ENCODE measurements at places on chromosomes 5 and 9.

GRCh38 chr9:84486663-84487062 lies 146.1 kb upstream of the SLC28A3 start:
- DNase-seq, result no peak

- DNase-seq, result no peak
Measured at GRCh38 chr5:81068635-81069034, 108.5 kb downstream of the RASGRF2 start.

DNA sequence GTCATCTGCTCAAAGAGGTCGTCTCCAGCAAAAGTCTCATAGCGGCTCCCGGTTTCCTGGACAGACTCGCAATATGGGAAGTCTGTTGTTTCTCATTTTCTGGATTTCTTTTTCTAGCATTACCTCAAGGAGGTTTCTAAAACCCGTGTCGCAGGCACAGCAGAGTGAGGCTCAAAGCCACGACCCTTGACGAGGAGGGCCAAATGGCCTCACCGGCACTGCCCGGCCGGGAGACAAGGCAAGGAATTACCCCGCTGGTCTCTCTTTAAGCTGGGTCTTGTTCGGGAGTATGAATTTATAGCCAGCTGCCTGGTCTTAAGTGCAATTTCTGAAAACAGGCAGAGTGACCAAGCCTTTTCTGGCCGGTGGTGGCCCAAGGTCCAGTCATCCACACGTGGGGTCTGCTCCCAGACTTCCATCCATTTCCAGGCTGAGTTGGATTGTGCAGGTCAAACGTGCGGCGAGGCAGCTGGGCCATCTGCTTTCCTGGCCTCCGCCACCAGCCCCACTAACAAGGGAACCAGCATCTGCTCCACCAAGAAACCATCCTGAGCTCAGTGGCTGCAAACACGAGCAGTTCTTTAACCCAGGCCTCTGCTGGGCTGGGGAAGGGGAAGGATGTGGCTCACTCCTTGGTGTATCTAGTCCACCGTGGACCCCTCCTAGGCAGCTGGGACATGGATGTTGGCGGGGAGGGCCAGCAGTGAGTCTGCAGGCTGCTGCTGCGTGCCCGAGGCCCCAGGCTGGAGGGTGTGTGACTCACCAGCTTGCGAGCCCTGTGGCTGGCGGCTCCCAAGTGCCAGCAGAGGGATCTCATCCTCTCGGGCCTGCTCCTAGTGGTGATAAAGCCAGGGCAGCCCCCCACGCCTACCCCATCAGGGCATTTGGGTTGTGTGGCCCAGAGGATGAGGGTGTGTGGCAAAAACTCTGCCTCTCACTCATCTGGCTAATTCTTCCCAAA lies 55.6 kb upstream of the COL5A1 start:
- DNase-seq, result peak; percentile 11

DNA sequence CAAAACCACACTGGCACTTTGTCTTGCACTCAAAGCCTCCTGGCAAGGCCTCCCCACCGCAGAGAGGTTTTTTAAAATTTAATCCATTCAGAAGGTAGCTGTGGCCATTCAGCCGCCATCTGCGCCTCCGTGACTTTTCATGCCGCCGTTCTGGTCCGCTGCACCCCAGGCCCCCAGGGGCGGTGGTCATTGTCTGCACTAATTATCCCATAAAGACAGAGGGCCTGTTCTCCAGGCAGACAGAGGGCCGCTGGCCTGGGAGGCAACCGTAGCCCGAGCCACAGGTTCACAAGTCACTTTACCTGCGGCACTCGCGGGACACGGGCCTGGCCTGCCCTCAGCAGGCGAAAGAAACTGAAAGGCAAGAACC lies 49.4 kb downstream of the EXD3 start:
- no peak for DNase-seq

DNA sequence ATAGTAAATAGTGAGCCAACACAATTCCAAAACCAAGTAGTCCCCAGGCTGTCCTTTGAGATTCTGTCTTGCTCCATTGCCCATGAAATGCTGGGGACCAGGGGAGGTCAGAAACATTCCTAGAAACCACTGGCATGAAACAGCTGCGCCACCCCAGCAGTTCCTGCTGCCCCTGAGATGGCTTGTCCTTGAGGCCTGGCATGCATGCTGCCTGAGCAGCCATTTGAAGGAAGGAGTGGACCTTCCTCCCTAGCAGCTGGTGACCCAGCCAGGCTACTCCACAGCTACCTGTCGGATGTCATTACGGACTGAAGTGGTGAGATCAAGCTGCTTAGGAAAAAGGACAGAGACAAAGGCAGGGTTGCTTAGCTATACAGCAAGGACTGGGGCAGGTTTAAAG lies 260.6 kb downstream of the DENND1A start:
- no peak for DNase-seq

DNA sequence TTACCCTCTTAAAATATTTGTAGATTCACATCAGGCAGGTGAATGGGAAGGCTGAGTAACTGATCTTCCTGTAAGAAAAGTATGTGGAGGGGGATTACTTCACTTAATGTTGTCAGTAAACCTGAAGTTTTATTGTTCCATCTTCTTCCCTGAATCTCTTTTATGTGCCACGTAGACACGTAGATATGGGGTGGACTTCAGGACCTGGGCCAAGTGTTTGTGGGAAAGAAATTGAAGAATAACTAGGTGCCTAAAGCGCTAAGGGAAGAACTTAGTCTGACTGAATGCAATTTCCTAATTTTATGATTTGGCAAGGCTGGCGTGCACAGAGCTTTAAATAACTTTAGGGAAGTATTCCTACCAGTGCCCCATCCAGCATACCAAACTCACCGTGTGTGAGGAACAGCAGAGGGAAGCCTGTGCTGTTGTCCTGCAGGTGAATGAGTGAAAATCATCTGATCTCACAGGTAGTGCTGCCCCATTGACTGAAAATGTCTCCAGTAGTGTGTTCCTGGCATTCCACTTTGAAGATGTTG lies 323.4 kb downstream of the KDM4C start:
- DNase-seq, result no peak

DNA sequence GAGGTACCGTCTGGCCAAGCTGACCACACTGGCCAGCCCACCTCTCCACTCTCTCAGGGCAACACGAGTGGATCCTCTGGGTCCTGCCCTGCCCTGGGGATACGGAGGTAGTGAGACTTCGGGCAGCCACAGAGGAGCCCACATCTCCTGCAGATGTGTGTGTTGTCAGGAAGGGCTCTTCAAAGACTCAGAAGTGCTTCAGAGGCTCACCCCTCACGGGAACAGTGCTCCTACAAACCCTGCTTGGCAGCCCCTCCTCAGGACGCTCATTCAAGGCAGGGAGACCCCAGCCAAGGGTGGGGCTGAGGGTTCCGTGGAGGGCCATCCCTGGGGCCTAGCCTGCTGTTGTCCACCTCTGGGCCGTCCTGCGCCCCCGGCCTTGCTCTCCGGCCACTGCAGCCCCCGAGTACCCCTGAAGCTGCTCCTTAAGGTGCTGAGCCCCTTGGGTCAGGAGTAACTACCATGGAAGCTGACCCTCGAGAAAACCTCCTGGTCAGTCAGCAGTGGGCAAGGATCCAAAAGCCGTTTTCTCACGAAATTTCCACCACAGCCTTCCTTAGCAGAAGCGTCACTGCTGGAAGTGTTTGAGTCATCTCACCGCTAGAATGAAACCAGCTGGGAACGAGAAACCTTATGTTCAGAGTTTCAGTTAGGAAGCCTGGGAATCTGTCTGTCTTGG lies 23.2 kb upstream of the LRRC14B start:
- no peak for DNase-seq

DNA sequence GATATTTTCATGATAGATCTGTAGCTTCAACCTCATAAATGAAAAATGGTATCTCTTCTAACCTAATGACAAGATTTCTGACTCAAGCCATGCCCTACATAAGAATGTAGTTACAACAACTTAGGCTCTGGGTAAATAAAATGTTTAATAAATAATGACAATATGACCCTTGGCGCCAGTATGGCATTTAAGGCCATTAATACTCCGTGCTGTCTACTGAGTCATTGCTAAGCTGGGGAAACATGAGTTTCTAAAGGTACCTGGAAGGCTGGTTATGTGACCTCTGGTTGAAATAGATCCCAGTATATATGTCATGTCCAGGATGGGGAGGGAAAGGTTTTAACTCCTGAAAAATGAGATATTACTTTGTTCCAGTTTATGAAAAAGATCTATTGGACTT lies 58.0 kb upstream of the CEMIP2 start:
- no peak for DNase-seq

All from activated CD4-positive, alpha-beta memory T cell treated with anti-CD3 and anti-CD28 coated beads, Interleukin-2, amount 10 ng/mL, durations not matched to agents 7 days and 5 days (primary cell).